Epithelial cell of prostate (primary cell): ENCODE measurements at places on chromosomes 2 and 18.
A peak's percentile ranks its signal among the peaks of the same experiment; 100 is the strongest.

DNA sequence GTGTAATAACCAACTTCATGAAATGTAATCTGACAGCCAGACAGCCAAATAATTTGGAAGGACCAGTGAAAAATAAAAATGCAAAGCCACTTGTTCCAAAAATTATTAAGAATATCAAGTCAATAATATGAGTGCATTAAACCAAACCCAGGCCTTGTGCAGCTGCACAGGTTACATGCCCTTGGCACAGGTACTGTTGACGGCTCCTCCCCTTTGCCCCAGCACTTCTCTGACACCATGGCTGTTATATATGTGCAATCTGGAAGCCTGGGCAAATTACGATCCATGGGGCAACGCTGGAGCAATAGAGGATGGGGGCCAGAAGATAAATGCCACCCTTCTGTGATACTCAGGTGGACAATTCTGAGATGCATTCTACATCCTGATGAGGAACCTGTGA, 68.9 kb downstream of the METTL4 start:
- no peak for DNase-seq

- no peak for DNase-seq
These were observed 103.0 kb upstream of the STK39 start for GRCh38 chr2:168350380-168350779.

DNA sequence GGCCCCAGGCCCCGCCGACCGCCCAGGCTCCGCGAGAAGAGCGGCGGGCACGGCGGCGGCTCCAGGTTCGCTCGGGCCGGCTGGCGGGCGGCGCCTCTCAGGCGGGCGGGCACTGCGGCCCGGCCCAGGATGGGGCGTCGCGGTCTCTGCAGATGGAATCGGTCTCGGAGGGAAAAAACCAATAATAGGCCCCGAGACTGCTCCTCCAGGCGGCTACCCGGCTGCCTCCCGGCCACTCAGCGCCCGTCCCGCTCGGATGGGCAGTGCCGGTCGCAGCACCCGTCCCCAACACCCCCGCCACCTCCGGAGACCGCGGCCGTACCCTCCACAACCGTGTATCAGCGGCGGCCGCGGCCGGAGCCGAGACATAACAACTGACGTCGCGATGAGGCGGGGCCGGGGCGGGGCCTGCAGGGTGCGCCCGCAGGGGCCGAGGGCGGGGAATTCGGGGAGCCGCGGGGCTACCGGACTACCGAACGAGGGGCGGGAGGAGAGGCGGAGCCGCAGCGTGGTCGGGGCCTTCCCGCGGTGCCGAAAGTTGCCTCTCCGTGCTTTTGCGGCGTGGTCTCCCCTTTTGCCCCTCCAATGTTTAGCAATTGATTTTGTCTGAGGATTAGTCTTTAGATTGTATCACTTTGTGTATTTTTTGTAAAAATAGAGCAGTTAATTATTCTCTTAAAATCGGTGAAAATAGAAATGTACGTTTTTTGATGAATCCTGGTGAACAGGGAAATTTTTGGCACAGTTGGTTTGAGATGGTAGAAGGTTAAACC, at the start of gene RNF103:
RNF103 (minus strand) TSS at position 372 of the 773 bp plus-strand sequence. CDS start 979 bp downstream, outside the sequence.
- DNase-seq: peak; percentile 12

DNA sequence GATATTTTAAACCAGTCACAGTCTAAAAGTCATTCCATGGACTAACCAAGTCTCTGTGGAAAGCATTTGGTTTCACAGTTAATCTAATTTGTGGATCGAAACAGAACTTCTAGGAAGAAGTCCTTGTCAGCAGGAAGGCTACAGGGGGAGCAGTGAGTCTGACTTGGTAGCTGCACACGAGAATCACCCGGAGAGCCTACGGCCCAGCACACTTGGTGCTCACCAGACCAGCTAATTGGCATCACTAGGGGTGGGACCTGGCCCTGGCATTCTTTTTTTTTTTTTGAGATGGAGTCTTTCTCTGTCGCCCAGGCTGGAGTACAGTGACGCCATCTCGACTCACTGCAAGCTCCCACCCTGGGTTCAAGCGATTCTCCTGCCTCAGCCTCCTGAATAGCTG, 97.7 kb downstream of the ZNF532 start:
- DNase-seq: no peak

DNA sequence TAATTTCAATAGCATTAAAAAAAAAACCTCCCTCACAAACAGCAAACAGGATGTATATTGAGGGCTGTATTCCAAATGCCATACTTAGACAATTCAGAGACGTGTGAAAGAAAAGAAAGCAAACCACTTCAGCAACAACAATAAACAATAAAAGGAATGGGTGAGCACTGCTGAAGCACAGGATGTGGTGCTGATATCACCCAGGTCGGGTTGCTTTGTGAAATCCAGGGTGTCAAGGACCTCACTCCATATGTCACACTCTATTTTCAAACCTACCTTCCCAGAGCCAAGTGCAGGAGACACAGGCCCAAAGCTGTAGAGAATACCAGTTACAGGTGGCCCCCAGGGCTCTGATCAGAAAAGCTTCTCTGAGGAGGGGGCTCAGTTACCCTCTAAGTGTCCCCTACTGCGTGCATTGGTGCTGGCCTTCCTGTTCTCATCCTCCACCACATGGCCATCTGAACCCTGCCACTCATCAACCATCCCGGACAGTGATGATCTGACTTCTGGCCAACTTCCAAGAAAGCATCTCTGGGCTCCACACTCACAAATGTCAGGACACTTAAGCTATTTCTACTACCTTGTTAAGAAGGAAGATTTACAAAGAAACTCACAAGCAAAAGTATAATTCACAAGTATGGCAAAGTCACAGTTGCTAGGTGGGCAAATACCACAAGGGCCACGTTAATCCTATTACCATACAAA, 363.0 kb downstream of the SS18 start:
- no peak for DNase-seq

DNA sequence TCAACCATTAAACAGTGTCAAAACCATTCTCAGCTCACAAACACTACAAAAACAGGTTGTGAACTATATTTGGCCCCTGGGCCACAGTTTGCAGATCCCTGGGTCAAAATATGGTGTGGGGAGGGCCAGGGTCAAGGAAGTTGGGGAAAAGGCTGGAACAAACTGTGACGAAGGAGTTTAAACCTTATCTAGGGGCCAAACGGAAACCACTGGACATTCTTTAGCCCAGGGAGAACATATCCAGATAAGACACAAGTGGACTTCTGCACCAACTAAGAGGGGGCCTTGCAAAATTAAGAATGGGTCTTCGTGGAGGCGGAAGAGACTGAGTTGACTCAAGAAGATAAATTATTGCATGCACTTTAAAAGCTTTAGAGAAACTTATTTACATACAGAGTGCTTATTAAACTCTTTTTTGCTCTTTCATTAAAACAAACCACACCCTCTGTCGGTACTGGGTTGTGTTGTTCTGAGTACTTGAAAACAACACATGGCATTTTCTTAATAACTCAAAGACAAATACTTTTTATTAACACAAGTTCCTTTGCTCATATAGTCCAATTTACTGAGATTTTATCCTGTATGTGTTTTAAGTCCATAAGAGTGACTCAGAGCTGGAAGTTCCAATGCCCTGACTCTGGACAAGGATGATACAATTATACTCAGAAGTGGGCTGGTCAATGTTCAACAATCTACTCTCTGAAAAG, 5.3 kb upstream of the ASAP2 start:
- DNase-seq: no peak

DNA sequence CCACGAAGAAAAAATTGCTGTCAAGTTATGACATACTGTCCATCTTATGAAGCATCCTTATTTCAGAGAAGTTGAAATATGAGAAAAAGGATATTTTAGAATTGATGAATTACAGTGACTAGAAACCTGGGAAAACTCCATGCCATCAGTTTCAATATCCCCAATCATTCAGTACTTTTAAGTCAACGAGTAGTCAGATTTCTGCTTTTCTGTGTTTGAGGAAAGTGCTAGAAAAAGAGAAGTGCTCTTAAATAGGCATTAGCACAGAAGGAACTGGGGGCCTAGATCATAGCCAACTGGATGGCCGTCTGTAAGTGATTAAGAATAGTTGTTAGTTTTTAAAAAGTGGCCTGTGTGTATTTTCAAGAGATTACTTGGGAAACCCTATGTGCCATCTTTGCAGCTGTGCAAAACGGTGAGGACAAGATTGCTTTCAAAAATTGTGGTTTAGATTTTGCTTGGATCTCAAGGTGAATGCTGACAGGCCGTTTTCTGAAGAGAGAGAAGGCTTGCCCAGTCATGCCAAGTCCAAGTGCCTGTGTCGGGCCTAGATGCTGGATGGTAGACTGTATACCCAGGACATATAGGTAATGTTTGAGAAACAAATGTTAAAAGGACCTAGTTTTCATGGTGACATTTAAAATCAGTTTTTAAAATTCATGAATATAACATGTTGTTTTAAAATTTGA, 5.1 kb downstream of the NEDD4L start:
- no peak for DNase-seq

- DNase-seq: no peak
These were observed 159.6 kb upstream of the TPO start for GRCh38 chr2:1253629-1254028.

DNA sequence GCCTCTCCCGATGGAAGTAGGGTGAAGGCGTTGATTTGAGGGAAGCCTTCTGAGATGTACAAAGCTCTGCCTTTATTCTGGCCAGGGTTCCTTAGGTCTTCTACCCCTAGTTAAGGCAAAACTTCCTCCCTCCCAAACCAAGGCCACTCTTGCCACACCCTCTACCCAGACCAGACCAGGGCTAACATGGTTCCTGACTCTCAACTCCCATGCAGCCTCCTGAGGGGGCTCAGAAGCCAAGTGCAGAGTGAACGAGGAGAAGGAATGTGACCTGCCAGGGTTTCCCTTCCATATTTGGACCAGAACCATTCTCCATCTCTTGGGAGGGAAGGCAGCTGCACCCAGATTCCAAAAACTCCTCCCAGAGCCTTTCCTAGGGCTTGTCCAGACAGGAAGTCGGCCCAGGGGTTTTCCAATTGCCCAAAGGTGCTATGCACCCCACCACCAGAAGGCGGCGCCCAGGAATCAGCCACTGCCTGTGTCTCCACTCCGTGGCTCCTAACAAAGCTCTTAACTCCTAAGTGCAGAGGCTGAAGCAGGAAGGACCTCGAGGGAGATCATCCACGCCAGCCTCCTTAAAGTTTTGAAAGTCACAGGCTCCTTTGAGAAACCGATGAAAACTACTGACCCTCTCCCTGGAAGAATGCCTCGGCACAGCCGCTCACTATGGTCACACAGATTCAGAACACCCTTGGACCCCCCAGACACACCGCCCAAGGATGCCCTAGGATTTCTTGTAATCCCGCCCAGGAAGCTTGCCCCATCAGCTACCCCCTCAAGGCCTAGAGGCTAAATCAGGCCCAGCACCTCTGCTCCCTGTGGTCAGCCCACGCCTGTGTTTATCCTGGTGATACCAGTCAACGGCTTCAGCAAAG, 157.8 kb downstream of the SMAD2 start:
- peak; percentile 20 for DNase-seq

GRCh38 chr2:218077464-218078216, 8.6 kb downstream of the RUFY4 start:
- DNase-seq: no peak

DNA sequence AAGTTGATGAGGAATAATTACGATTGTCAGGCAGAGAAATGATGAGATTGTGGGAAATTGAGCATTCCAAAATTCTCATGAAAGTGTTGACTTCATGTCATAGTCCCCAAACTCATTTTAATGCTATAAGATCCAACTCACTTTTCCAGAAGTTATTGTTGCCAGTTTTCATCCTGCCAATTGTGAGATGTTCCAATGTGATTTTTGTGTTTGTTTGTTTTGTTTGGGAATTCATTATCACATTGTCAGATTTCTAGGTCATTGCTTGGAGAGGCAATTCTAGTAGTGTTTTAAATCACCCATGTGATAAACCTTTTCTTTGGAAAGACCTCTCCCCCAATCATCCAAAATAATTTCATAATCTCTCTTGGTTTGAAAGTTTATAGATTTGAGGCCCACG, 86.0 kb upstream of the ACVR2A start:
- DNase-seq: no peak

DNA sequence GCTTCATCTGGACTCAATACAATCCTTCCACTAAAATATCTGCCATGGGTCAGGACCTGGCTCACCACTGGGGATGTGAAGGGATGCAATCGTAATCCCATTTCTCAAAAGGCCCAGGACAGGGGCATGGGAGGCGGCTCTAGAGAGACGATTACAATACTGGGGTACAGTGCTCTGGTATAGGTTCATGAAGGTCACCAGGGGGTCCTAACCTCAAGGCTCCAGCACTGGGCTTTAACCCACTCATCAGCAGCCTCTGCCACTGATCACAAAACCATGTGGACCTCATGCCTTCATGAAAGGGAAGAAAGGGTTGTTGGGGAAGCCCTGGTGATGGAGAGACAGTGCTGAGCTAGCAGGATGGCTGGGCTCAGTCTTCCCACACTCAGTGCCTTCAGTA, 48.8 kb downstream of the ADD2 start:
- DNase-seq: no peak

- no peak for DNase-seq
These were observed 47.5 kb upstream of the SP3 start for GRCh38 chr2:174012347-174013314.

DNA sequence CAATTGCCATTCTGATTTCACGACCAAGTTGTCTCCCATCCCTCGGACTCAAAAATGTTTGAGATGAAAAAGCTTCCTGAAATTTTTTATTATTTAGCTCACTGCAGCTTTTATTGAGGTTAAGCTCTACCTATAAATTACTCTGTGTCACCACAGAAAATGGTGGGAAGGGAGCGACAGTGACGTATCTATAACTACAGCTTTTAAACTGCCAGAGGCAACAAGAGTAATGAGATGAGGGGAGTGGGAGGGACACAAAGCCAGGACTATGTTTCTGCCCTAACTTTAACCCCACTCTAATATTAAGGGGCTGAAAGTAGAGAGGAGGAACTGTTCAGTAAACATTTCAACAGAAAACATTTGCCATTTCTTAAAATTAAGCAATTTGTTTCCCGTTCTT, 37.4 kb downstream of the SMAD2 start:
- no peak for DNase-seq

DNA sequence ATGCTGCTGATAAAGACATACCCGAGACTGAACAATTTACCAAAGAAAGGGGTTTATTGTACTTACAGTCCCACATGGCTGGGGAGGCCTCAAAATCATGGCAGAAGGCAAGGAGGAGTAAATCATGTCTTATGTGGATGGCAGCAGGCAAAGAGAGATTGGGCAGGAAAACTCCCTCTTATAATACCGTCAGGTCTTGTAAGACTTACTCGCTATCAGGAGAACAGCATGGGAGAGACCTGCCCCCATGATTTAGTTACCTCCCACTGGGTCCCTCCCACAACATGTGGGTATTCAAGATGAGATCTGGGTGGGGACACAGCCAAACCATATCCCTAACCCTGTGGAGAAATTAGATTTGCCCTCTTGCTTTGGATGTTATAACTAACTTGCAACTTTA, 1068.0 kb upstream of the ZEB2 start:
- no peak for DNase-seq

- DNase-seq: no peak
These were observed 106.3 kb downstream of the GPR39 start for GRCh38 chr2:132522901-132523300.

DNA sequence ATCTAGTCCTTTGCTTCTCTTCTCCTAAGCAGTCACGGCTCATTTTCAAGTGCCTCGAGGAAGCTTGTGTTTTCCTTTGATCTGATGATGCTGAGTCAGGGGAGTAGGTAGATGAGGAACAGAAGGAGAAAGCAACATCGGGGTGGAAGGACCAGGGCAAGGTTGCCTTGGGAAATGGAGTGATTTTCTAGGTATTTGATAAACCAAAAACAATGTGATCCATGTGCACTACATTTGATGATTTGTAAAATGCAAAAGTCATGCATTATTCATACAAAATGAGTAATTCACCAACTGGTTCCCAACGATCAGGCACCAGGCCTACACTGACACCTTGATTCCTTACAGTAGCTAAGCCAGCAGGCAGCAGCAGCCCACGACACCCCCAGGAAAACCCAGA, 205.3 kb downstream of the ANAPC1 start:
- no peak for DNase-seq

GRCh38 chr2:227447606-227448005, 24.4 kb upstream of the AGFG1 start:
- no peak for DNase-seq
